ENCODE measurements at places on chromosomes 5 and 9.

DNA sequence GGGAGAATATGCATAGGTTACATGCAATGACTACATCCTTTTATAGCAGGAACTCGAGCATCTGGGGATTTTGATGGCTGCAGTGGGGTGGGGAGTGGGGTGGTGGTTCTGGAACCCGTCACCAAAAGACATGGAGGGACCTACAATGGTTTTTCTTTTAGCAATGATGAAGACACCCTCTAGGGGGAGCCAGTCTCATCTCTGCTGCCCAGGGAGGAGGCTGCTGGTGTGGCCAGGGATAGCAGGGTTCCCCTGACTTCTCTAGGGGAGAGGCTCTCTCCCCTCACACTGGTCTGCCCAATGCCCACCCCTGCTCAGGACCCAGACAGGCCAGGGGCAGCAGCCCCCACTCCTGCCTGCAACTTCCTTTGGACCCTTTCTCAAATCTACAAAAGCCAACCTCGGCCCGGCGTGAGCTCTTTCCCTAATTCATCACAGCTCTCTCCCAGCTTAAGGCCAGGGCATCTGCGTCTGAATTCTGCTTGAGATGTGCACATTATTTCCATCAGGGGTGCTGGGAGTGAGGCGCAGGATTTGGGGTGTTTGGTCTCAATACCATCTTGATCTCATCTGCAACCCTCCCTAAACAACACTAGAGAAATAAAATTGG lies 73.6 kb upstream of the RETREG1 start:
- DNase-seq: peak; percentile 90

DNA sequence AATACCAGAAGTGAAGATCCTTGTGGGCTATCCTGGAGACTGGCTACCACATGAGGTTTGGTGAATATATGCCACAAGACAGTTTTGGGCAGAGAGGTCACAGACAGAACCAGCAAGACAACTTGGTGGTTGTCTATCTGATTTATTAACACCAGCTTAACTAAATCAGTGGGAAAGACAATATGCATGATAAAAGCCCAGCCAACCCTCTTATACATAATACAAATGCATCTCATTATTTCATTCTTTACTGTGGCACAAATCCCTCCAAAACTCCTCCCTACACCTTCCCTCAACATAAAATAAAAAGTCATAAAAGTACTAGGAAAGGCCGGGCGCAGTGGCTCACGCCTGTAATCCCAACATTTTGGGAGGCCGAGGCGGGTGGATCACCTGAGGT lies 8.1 kb downstream of the HINT1 start:
- DNase-seq: no peak

DNA sequence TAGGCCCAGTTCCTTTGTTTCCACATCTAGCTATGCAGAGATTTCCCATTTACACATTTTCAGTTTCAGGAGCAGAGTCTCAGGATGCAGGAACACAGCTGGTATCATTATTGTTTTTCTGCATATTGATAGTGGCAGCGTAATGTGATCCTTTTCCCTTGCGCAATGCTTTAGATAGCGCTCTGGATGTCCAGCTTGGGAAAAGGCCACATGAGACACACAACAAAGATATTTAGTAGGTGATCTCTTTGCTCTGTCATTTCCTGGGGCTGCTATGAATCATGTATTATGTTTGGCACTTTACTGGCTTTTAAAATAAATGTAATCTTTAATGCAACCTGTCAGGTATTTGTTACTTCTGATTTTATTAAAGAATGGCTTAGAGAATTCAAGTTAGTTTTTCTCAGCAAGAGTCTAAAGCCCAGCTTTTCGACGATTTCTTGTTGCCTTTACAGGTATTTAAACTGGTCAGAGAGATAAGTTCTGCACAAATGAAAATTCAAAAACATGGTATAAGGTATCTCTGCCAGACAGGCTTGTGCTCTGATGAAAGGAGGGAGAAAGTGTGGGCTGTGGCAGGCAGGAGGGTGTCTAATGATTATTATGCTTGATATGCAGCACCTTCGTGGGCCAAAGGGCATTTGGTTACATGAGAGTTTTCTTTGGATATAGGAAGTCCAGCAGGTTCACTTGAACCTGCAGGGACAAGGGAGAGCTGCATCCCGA lies 42.2 kb downstream of the PTTG1 start:
- DNase-seq: peak; percentile 83

- DNase-seq: no peak
Observed at GRCh38 chr5:9339206-9339818, 206.6 kb downstream of the SEMA5A start.

GRCh38 chr5:36040651-36041536 lies 25.8 kb downstream of the UGT3A2 start:
- DNase-seq: no peak

GRCh38 chr5:115561176-115561575 lies 16.6 kb upstream of the FEM1C start:
- DNase-seq: no peak

GRCh38 chr9:134656334-134657006 lies 14.9 kb downstream of the COL5A1 start:
- DNase-seq: peak; percentile 81

GRCh38 chr5:170393235-170393634 lies 4.1 kb upstream of the KCNMB1 start:
- no peak for DNase-seq

- peak; percentile 38 for DNase-seq
Observed at GRCh38 chr5:174688441-174689354, 35.7 kb upstream of the MSX2 start.

DNA sequence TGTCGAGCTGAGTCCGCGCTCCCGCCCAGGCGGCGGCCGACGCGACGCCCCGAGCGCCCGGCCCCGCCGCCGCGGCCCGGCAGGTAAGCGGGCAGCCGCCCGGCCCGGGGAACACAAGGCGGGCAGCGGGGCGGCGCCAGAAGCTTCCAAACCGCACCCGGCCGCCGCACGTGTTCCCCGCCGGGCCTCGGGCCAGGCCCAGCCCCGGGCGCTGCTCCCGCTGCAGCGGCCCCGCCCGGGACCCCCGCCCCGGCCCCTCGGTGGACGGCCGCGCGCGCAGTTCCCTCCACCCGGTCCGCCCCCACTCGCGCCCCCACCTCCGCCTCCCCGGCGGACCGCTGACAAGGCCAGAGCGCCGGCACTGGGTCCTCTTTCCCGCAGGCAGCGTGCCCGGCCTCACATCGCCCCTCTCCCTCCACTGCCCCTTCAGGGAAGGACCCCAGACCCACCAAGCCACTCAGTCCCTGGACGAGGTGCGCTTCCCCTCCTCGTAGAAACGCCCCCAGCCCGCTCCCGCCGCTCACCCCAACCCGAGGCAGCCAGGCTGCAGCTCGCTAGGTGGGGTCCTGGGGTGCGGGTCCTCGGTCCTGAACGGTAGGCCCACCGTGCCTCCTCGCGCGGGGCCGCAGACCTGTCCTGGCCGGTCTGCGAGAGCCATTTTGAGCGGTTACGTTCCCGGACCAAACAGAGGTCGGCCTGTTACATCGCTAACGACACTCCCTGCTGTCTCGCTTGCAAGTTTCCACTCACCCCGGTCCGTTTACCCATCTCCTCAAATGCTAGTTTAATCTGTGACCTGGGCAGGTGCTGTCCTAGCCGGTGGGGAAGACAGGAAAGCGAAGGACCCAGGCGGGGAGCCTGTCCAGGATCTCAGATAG lies 475 bp downstream of the WDR5 start:
- peak; percentile 90 for DNase-seq

DNA sequence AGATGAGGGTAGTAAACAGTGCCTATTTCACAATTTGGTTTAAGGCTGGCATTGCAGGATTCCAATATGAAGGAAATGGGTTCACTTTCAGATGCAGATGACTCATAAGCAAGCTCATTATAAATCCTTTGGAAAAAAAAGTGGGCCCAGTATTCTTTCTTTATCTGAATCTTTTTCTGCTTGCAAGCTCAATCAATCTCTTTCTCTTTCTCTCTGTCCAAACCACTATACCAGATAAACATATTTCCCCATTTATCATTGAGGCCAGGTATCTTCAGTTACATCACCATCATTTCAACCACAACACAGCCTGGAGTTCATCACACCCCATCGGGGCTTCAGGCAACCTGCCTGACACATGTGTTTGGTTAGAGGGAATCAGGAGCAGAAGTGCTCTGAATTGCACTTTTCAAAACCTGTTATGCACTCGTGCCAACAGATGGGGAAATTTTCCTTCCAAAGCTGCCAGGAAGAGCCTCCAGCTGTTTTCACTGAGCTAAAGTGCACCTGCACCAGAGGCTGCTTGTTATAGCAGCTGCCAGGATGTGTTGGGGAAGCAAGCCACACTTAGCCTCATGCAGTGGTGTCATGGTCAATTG lies 30.0 kb upstream of the MAMDC2 start:
- peak; percentile 46 for DNase-seq

- no peak for DNase-seq
Observed at GRCh38 chr5:178499352-178499751, 90.8 kb downstream of the COL23A1 start.

- DNase-seq: no peak
Observed at GRCh38 chr9:79127661-79128060, 444.1 kb upstream of the TLE4 start.

DNA sequence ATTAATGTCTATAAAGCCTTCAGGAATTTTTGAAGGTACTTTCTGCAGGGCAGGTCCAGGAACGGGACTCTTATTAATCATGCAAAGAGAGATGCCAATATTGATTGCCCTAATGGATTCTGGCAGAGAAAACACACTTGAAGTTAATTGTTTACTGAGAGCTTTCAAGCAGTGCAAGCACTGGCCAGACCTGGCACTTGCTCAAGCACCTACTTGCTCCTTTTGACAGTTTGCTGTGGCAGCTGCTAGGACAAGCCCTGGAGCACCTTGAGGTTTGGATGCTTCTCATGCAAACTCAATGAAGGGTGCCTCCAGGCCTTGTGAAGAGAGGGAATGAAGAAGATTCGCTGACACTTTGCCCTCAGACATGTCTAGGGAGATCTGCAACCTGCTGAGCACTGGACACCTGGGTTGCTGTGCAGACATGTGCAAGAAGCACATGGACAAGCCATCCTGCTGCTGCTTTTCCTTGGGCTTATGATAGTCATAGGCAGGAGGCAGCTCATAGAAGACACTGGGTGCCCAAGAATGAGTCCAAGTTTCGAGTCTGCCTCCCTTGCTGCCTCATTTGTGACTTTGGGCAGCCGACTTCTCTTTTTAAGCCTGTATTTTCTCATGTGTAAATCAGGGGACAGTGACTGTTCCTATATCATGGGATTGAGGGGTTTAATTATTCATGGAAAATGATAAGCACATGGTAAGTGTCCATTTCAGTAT lies 88.8 kb upstream of the EQTN start:
- DNase-seq: no peak

GRCh38 chr5:180133971-180134508 lies 62.5 kb upstream of the RNF130 start:
- DNase-seq: peak; percentile 30

- peak; percentile 86 for DNase-seq
Observed at GRCh38 chr5:127011153-127011552, 19.2 kb downstream of the MARCHF3 start.

- DNase-seq: no peak
Observed at GRCh38 chr9:96348261-96348660, 35.2 kb downstream of the SLC35D2 start.

GRCh38 chr9:27367175-27367798 lies 70.3 kb upstream of the EQTN start:
- DNase-seq: no peak

- DNase-seq: no peak
Observed at GRCh38 chr5:111945535-111945934, 188.5 kb upstream of the NREP start.

GRCh38 chr5:59236448-59236847 lies 653.6 kb downstream of the RAB3C start:
- no peak for DNase-seq

DNA sequence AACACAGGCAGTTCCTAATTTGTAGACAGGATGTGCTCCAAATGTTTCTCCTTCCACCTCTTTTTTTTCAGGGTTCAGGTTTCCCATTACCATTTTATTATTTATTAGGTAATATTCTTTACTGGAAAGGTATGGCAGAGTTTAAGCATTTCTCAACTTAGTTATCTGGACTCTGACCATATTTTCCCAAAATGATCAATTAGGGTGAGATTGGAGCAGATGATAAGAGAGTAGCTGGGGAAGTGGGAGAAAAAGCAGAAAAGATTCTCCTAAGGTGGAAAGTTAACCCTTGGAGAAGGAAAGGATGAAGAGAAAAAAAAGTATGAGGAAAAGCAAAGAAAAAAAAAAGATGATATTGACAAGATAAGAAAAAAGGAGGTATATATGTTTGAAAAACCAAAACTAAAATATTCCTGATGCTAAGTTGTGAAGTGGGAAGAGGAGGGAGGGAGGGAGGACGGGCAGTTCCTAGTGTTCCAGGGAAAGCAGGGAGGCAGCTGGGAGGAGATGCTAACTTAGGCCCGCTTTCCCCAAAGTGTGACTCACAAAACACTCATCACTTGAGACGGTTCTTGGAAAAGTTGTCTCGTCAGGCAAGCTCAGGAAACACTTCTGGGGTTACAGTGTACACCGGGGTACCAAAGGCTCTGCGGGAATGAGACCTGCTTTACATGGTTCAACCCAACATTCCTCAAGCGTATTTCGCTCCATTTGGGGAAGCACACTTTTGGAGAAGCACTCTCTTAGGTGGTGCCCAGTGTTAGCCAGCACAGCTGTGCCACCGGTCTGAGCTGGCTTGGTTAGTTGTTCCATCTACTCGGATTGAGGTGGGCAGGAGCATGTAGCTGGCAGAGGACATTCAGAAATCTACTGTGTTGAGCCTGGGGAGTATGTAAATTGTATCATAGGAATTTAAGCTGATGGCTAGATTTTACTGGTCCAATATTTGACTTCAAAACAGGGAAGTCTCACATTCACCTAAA lies 35.1 kb downstream of the B4GALT1 start:
- DNase-seq: peak; percentile 98

- DNase-seq: no peak
Observed at GRCh38 chr5:167969998-167970397, 321.4 kb upstream of the WWC1 start.

DNA sequence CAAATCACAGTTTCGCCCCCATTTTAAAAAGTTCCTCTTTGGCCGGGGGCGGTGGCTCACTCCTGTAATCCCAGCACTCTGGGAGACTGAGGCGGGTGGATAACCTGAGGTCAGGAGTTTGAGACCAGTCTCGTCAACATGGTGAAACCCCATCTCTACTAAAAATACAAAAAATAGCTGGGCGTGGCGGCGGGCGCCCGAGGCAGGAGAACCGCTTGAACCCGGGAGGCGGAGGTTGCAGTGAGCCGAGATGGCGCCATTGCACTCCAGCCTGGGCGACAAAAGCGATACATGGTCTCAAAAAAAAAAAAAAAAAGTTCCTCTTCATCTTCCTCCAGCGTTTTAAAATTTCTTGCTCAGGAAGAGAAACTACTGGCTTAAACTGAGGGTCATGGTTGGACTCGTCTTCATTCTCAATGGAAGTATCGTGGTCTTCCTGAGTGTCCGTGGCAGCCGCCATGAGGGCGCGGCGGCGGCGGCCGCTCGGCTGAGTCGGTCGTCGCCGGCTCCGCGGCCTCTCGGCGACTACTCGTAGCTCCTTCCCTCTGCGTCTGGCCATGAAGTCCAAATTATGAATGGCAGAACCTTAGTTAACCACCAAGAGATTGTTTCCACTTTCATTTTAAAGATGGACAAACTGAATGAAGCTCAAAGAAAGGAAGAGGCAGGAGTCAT lies 92.1 kb upstream of the NR5A1 start:
- DNase-seq: no peak

GRCh38 chr5:53871050-53871449 lies 310.6 kb downstream of the NDUFS4 start:
- DNase-seq: peak; percentile 10
